ENCODE measurements at places on chromosomes 1 and 21. TPM values are rescaled to one million over a fixed set of nuclear protein-coding genes. Genes with fewer than 3 reads are reported as not detected.

IGSF9 gene
- 44.3 TPM for total RNA-seq

SPRR2E gene
- total RNA-seq, result not detected

S100A9 gene
- total RNA-seq, result 1,065 TPM

OR6N1 gene
- total RNA-seq, result not detected

DDOST gene
- 254 TPM for total RNA-seq

LCE6A gene
- not detected for total RNA-seq

C1orf226 gene
- 12.6 TPM for total RNA-seq

RAB42 gene
- total RNA-seq, result 2.7 TPM

ACOT11 gene
- 5.2 TPM for total RNA-seq

SPATA21 gene
- not detected for total RNA-seq

MATN1 gene
- total RNA-seq, result 0.24 TPM

NBPF4 gene
- not detected for total RNA-seq

TLR5 gene
- 4.2 TPM for total RNA-seq

TEX50 gene
- not detected for total RNA-seq

PTCH2 gene
- total RNA-seq, result 1.6 TPM

GJC2 gene
- 1.3 TPM for total RNA-seq

EFNA3 gene
- 4.7 TPM for total RNA-seq

VCAM1 gene
- total RNA-seq, result 37.0 TPM

HES3 gene
- total RNA-seq, result not detected

S100A7 gene
- total RNA-seq, result 10.2 TPM

CLCA1 gene
- 4.9 TPM for total RNA-seq

IL22RA1 gene
- 2.8 TPM for total RNA-seq

PCSK9 gene
- 9.5 TPM for total RNA-seq

SPRR4 gene
- total RNA-seq, result not detected

CD34 gene
- 0.34 TPM for total RNA-seq

OR14K1 gene
- not detected for total RNA-seq

IFNAR2 gene
- 17.0 TPM for total RNA-seq

LYPLA2 gene
- total RNA-seq, result 83.6 TPM

GSTM3 gene
- 78.4 TPM for total RNA-seq

SLC30A10 gene
- total RNA-seq, result 2.2 TPM

SLAMF7 gene
- 0.48 TPM for total RNA-seq

SFN gene
- 86.8 TPM for total RNA-seq

PLXNA2 gene
- 80.1 TPM for total RNA-seq

LAD1 gene
- total RNA-seq, result 79.5 TPM

FCGR3B gene
- total RNA-seq, result not detected

KRTAP10-6 gene
- not detected for total RNA-seq

LEFTY1 gene
- 0.31 TPM for total RNA-seq

NBPF20 gene
- total RNA-seq, result 2.0 TPM

KAZN gene
- total RNA-seq, result 21.9 TPM

CD1B gene
- total RNA-seq, result not detected

UTS2 gene
- total RNA-seq, result not detected

NPHS2 gene
- total RNA-seq, result 0.31 TPM

BLACAT1 gene
- 6.8 TPM for total RNA-seq

HNRNPR gene
- total RNA-seq, result 210 TPM

KCNE2 gene
- 1.8 TPM for total RNA-seq

CPLANE2 gene
- 11.1 TPM for total RNA-seq

RGS8 gene
- total RNA-seq, result 0.33 TPM

C4BPA gene
- total RNA-seq, result 0.87 TPM

LMX1A gene
- total RNA-seq, result 13.5 TPM

FAF1 gene
- total RNA-seq, result 60.8 TPM

CXADR gene
- 52.1 TPM for total RNA-seq

DNAH14 gene
- 23.6 TPM for total RNA-seq

FMO5 gene
- 3.8 TPM for total RNA-seq

AK5 gene
- 3.4 TPM for total RNA-seq

DUSP12 gene
- 34.0 TPM for total RNA-seq

ABCA4 gene
- 3.2 TPM for total RNA-seq

All from type B pancreatic cell (in vitro differentiated cells).